Stimulated activated CD8-positive, alpha-beta memory T cell treated with anti-CD3 and anti-CD28 coated beads, Interleukin-15, amount 100 ng/mL, for 24 hours (primary cell): ENCODE measurements at places on chromosomes 3 and 15.

GRCh38 chr15:51375966-51376640 lies 34.6 kb downstream of the GLDN start:
- DNase-seq, result no peak

- no peak for DNase-seq
These were observed 87.7 kb downstream of the KCNAB1 start for GRCh38 chr3:156207802-156208685.

DNA sequence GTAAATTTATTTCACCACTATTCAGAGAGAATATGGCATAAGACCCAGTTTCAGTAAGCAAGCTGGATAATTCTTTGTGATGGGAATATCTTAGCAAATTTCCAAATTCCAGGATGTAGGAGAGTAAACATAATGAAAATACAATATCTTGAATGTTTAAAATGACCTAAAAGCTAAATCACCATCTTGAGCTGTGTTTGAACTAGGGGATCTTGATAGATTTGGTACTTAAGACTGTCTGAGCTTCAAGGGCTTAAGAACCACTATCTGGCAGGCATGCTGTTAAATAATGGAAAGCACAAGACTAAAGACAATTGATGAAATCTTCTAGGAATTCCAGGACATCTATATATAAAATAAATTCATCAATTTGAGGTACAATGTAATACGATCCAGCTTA lies 217.7 kb downstream of the ATP8B4 start:
- DNase-seq, result no peak

- DNase-seq, result no peak
These were observed 76.3 kb downstream of the CACNA1D start for GRCh38 chr3:53570709-53571108.

DNA sequence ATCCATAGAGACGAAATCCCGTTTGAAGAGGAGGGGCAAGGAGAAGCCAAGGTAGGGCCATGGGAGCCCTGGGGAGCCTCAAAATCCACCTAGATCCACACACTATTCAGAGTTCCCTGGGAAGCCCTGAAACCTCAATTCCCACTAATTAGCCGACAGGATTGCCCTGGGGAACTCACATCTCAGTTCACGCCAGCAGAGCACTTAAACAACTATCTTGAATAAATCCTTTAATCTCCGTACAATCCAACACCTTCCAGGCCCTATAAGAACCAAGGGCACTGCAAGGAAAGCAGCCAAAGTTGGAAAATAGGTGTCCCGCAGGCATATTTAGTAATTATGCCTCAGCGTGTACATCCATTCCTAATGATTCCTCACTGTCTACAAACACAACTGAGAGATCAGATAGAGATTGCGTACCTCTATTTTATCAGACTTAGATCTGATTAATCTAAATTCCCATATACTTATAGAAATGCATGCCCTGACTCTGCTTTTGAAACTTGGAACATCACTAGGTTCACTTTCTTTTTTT lies 25.6 kb upstream of the EIF4A2 start:
- DNase-seq, result no peak

GRCh38 chr3:109888026-109888425 lies 550.7 kb upstream of the DPPA4 start:
- DNase-seq, result no peak

DNA sequence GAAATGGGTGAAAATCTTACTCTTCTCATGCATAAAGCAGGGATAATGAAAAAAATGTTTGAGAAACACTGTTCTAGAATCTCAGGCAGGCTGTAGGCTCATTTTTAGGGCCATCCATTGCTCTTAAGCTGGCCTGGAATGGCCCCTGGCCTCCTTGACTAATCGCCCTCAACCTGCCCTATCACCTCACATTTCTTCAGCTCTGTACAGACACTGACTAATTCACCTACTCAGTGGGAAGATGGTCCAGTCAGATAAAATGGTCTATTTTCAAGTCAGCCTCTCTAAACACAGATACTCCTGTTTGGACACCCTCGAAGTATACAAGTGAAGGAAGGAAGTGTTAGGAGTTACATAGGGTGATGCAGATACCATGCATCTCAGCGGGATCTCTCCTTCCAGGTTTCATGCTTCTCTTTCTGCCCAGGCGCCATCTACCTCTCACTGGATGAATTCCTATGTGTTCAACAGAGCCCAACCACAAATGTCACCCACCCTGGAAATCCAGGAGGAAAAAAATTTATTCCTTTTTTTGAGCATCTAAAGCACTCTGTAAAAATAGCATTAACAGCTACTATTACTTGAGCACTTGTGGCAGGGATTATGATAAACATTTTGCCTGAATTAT lies 12.1 kb downstream of the FMN1 start:
- no peak for DNase-seq

GRCh38 chr3:4985330-4986174 lies 6.3 kb downstream of the BHLHE40 start:
- no peak for DNase-seq

DNA sequence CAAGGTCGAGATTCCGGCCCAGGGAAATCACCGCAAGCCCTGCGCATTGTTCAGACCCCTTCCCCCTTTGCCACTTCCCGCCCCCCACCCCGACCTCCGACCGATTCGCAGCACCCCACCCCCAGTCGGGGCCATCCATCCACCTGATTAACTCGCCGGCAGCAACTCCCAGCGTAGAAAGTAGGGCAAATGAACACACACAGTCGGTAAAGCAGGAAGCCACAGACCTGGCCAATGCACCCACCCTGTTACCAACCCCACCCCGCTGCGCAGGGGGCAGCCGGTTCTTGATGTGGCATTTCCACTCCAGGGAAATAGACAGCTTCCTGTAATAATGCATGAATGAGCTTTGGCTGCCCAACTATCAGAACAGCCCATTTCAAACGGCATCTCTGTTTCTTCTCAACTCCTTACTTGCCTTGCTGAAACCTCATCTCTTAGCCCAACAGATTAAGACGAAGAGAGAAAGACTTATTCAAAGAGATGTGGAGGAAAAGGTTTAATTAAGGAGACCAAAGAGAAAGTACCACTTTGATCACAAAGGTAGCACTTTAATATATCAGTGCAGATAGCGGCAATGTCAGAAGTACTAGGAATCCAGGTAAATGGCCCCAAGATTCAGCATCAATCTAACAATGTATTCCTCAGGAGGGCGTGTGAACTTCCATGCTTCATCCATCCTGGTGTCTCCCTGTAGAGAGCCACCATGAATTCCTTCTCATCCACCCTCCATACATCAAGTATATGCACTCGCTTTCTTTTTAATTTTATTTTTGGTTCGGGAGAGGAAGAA lies 1.9 kb downstream of the TNIK start:
- DNase-seq, result no peak
